Naive thymus-derived CD4-positive, alpha-beta T cell (primary cell): ENCODE measurements at places on chromosomes 5 and 9. TPM values are rescaled to one million over a fixed set of nuclear protein-coding genes. Genes with fewer than 3 reads are reported as not detected.

The PFN3 gene
- not detected for polyA plus RNA-seq

The FOXD4L5 gene
- not detected for polyA plus RNA-seq

The TTLL11 gene
- 4.4 TPM for polyA plus RNA-seq

The SPEF2 gene
- 7.3 TPM for polyA plus RNA-seq

The SPAAR gene
- not detected for polyA plus RNA-seq

The MZB1 gene
- 0.25 TPM for polyA plus RNA-seq
